ENCODE measurements at places on chromosomes 5 and 9. TPM values are rescaled to one million over a fixed set of nuclear protein-coding genes. Genes with fewer than 3 reads are reported as not detected.

Gene TNC
- total RNA-seq: 8.3 TPM

Gene PLAA
- 51.0 TPM for total RNA-seq

Gene CDHR2
- total RNA-seq: not detected

Gene WWC1
- 2.7 TPM for total RNA-seq

Gene DNM1
- 28.0 TPM for total RNA-seq

Gene GNAQ
- 104 TPM for total RNA-seq

Gene TICAM2
- 9.1 TPM for total RNA-seq

Gene KLF9
- total RNA-seq: 30.4 TPM

Gene DMRT3
- total RNA-seq: not detected

Gene PTGDS
- 27.6 TPM for total RNA-seq

Gene DPYSL3
- total RNA-seq: 89.6 TPM

Gene MRPL36
- total RNA-seq: 3.8 TPM

Gene IFNA2
- not detected for total RNA-seq

Gene TEK
- 3.8 TPM for total RNA-seq

Gene PALM2AKAP2
- total RNA-seq: 4.2 TPM

Gene ZBTB26
- total RNA-seq: 4.7 TPM

Measured in fibroblast of the aortic adventitia (primary cell).